ENCODE measurements at places on chromosomes 6 and 20.

GRCh38 chr6:42929821-42930360 is 611 bp downstream of the CNPY3 start:
- DNase-seq = peak; percentile 46

DNA sequence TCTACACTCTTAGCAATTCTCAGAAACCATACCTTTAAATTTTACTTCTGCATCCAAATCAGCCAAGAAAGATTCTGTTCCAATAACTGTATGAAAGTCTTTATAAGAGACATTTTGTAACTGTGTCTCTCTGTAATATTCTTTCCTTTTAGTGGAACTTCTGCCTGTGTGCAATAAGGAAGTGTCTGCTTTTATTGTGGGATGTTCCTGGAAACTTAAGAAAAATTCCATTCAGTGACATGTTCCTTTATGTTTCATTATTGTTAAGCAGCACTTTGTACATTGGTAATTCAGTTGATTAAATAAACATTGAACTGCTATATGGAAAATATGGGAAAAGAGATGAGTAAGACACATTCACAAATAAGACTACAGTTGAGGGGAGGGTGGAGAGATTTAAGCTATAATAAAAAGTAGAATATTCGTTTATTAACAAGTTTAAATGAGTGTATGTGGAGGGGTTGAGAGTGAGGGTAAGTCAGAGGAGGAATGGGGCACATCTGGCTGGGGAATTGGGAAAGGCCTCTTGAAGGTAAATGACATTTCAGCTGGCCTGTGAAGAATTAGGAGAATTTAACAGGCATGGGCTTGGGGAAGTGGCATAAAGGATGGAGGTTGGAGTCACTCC is 11.9 kb downstream of the NUS1 start:
- DNase-seq = no peak

GRCh38 chr6:151784441-151785214 is 22.9 kb upstream of the ESR1 start:
- DNase-seq = no peak

- DNase-seq = no peak
Observed at GRCh38 chr20:15799871-15800270, 773.4 kb downstream of the KIF16B start.

- DNase-seq = no peak
Observed at GRCh38 chr20:37598100-37598543, 70.4 kb upstream of the BLCAP start.

GRCh38 chr6:129938249-129939020 is 77.3 kb upstream of the TMEM244 start:
- no peak for DNase-seq

- peak; percentile 94 for DNase-seq
Observed at GRCh38 chr6:43477235-43478007, at the start of gene TJAP1. TJAP1 (plus strand) TSS chr6:43477570; CDS start chr6:43499002, 21,432 bp downstream.

DNA sequence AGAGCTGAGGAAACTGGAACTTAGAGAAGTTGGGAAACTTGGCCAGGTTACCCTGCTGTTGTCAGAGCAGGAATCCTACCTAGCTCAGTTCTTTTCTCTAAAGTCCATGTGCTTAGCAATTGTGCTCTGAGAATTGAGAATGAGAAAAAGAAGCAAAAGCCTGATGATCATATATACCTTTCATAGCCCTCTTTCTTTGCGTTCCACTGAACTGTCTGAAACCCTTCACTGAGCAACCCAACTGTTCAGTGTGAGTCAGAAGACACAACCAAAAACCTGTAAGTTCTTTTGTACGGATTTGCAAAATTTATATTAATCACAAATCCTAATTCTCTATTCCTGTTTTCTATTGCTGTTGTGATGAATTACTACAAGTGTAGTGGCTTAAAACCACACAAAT is 80.6 kb downstream of the PHF3 start:
- DNase-seq = no peak

- DNase-seq = no peak
Observed at GRCh38 chr20:19566226-19566945, 191.7 kb upstream of the RIN2 start.

GRCh38 chr6:151058021-151058733 is 181.6 kb upstream of the AKAP12 start:
- DNase-seq = no peak

GRCh38 chr20:13493143-13493542 is 145.6 kb downstream of the TASP1 start:
- DNase-seq = no peak

GRCh38 chr20:33490023-33490933 is at the start of gene CBFA2T2:
CBFA2T2 (plus strand) TSS chr20:33490096; CDS start chr20:33490268, 172 bp downstream.
- no peak for DNase-seq

DNA sequence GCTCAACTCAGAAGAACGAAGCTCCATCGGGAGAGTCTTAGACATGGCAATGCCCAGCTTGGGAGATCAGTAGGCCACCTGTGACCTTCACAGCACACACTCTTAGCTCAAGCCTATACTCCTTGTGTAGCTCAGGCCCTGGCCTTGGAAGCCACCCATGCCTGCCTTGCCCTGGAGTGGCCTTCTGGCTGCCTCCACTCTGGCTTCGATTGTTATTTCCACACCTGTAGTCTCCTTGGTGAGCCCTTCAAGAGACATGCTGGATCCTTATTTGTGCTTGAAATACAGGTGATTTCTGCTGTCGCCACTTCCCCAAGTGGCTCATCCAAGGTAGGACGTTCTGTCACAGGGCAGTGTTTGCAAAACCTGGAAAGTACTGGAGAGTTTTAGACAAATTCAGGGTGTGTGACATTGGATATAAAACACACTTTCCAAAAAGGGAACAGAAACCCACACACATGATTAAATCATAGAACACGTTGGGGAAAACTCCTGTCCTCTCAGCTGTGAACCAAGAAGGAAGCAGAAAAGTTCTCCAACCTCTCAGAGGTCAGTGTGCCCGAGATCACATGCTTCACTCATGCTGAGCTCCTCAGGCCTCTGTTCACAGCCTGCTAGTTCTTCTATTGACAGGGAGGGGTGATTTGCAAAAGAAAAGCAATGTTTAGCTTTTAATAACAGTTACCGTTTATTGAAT is 391.8 kb downstream of the CDC5L start:
- DNase-seq = no peak

GRCh38 chr20:3222635-3223600 is 13.6 kb downstream of the ITPA start:
- no peak for DNase-seq

GRCh38 chr6:41373919-41374617 is 38.7 kb downstream of the NCR2 start:
- DNase-seq = no peak

GRCh38 chr6:47086051-47086770 is 44.1 kb upstream of the ADGRF1 start:
- DNase-seq = no peak

DNA sequence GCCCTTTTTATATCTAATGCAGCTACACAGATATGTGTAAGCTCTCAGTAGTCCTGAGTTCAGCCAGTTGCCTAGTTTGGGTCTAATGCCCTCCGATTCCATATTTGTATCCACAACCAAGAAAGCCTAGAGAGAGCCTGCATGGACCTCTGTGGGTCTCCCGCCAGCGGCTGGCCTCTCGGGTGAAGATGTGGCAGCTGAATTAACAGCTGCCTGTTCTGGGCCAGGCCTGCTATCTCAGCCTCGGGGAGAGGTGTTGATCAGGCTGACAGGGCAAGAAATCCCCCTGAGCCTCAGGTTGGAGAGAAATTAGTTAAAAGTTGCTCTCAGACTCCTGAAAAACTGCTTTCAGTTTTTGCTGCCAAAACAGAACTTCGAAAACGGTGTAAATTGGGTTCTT is 19.8 kb downstream of the PTK7 start:
- no peak for DNase-seq

GRCh38 chr6:80667006-80667405 is 560.5 kb downstream of the BCKDHB start:
- DNase-seq = no peak

- DNase-seq = no peak
Observed at GRCh38 chr6:161151660-161152526, 122.0 kb downstream of the AGPAT4 start.
